Central memory CD4-positive, alpha-beta T cell (primary cell): ENCODE measurements at places on chromosomes 7 and 10.

- DNase-seq, result no peak
Observed at GRCh38 chr10:78688901-78689583, 379.7 kb upstream of the ZMIZ1 start.

DNA sequence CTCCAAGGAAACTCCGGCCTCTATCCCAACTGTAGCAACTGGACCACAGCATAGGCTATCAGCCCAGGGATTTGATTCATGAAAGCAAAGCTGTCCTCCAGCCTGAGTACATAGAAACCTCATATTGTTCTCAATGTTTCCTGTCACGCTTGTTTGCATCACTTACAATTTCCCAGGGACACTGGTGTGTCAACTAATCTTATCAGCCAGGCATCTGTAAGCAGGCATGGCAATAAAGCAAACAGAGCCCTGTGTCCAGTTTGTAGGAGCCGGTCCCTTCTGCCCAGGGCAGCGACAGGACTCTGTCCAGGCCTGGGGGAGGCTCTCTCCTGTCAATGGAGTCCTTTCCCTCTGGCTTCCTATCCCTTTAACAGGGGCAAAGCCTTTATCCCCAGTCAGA is 23.0 kb upstream of the CDHR3 start:
- no peak for DNase-seq

GRCh38 chr7:12194426-12194825 is 16.7 kb upstream of the TMEM106B start:
- no peak for DNase-seq

GRCh38 chr7:2251841-2252771 is 10.1 kb downstream of the NUDT1 start:
- no peak for DNase-seq

- DNase-seq, result no peak
Observed at GRCh38 chr7:110531186-110531585, 559.7 kb upstream of the LRRN3 start.

DNA sequence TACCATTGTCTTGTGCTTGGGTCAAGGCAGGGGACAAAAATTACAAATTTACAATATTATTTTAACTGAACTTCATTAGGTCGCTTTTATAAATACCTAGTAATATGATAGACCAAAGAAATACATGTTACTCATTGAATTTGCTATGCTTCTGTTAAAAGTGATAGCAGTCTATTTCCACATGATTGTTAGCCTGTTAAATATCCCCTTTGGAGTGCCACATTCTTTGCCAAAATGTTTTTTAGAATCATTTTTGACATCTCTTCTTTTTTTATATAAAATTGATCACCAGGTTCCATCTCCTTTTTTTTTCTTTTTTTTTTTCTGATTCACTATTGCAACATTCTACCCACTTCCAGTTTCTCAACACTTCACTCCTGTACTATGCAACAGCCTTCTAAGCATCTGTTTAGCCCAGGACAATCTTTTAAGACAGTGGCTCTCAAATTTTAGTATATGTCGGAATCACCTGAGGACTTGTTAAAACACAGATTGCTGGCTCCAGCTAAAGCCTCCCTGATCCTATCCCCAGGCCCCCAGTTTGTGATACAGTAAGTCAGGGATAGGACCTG is 16.4 kb upstream of the NDUFA5 start:
- DNase-seq, result no peak

DNA sequence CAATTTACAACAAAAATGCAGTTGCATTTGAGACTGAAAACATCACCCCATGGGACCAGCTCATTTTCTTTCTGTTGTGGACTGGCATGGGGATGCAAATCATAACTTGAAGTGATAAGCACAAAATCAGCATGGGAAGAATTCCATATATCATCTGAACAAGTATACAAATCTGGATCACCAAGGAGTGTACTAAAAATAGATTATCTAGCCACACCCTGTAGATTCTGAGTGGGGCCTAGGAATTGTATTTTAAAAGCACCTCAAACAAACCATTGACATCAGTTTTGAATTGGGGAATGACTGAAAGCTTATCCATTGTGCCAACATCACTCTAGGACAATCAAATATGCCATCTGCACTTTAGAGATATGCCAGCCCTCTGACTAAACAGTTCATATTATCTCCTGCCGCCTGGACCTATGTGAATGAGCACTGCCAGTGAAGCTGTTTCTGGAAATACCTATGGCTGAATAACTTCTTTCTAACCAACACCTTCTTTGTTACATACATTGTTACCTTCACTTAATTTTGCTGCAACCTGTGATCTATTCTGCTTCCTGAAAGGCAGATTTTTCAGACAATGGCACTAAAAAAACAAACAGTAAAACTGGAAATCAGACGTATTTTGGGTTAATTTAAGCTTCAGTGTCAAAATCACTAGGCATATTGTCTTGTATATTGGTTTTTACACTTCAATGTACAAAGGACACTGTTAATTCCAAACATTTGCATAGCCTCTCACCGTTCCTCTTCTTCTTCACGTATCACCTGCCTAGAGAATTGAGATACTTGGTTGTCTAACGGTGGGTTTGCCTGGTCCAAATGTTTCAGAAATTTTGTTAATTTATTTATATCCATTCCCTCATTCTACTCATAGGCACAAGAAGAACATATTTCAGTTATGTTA is 42.4 kb upstream of the HGF start:
- no peak for DNase-seq

DNA sequence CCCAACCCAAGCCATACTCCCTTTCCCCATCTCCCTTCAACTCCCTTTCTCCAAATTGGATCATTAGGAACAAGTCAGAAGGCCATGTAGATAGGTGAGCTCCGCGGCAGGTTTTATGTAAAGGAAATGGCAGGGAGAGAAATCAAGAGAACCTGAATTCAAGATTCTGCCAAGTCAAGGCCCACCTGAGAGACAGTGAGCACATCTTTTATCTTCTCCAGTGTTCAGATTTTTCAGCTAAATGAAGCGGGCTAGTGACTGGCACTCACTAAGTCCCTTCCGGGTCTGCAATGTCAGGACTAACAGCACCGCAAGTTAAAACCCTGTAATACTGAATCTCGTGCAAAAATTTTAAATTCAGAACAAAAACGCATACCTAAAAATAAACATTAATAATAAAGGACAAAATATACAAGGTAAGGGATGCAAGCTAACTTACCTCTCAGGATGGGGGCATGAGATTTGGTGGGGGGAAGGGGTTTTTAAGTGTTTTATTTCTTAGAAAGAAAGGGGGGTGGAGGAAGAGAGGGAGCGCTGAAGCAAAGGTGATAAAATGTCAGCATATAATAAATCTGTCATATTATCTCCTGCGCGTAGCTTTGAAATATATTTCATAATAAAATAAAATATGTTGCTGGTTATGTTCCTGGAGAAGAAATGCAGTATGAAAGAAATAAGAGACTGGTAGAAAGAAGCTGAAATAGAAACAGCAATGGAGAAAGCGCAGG is 17.6 kb downstream of the TCAF1 start:
- no peak for DNase-seq

GRCh38 chr10:15378569-15378968 is 7.5 kb upstream of the FAM171A1 start:
- no peak for DNase-seq

- no peak for DNase-seq
Observed at GRCh38 chr10:6054884-6055283, 7.3 kb downstream of the IL2RA start.

DNA sequence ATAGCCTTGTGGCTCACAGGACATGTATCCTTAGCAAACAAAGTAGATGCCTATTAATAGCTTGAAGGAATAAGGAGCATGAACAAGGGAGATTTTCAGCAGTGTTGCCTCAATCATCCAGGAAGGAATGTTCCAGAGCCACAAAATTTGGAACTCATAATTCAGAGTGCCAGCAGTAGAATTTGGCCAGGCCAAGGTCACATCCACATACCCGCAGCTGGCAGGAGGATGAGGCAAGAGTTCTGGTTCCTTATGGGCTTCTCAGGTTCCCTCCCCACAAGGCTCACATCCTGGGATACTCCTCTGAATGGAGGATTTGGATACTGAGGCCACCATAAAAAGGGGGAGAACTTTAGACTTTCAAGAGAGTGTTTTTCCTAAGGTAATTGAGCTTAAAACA is 45.8 kb downstream of the SUFU start:
- DNase-seq, result no peak

GRCh38 chr7:2631946-2632732 is at the start of gene TTYH3:
Gene TTYH3 (plus strand): TSS chr7:2631986. CDS start chr7:2632156, 170 bp downstream.
- no peak for DNase-seq

DNA sequence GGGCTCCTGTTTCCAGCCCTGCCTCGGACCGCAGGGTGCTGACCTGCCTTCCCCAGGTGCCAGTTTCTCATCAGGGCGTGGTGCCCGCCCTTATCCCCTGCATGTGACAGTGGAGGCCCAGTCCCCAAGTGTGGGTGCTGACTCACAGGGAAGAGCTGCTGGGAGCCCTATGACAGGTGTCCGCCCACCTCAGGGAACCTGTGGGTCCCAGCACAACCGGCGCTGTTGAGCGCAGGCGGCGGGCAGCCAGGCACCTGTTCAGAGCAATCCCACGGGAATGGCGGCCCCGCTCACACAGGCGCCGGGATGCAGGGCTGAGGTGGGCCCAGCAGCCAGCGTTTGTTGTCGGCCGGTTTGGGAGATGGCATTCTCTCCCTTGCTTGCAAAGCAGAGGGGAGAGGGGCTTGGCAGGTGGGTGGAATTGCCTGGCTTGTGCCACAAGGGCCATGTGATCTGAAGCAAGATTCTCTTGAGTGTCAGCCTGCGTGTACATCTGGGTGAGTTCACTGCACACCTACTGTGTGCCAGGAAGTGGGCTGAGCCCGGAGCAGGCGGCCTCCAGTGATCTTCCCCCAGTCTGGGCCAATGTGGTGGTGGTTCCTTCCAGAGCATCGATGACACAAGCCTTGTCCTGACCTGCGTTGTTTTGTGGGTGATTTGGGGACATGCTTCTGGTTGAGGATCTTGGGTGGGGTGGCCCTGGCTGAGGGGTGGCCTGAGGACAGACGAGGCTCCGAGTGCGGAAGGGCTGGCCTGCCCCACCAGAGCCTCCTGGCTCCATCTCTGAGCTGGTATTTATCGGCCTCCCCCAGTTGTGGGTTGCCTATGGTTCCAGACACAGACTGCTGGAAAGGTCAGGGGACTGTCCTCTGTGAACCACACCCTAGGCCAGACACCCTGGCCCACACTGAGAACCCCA is 2.4 kb downstream of the PWWP2B start:
- no peak for DNase-seq

- no peak for DNase-seq
Observed at GRCh38 chr7:25077096-25077495, 48.0 kb downstream of the CYCS start.

- DNase-seq, result no peak
Observed at GRCh38 chr10:14153570-14154055, 177.1 kb downstream of the FRMD4A start.

DNA sequence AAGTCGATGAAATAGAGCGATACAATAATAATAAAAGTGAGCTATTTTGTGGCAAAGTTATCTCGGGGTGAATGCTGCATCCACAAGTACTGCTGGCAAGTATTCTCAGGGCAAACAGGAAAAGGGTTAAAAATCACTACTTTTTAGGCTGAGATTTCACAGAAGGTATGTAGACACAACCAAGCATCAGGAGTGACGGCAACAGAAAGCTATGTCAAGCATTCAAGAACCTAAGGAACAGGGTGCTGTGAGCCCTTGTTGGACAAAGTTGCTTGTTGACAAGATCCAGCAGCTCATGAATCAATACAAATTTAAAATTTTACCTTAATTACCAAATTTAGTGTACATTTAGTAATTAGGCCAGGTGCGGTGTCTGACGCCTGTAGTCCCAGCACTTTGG is 41.2 kb upstream of the C1QL3 start:
- DNase-seq, result no peak

DNA sequence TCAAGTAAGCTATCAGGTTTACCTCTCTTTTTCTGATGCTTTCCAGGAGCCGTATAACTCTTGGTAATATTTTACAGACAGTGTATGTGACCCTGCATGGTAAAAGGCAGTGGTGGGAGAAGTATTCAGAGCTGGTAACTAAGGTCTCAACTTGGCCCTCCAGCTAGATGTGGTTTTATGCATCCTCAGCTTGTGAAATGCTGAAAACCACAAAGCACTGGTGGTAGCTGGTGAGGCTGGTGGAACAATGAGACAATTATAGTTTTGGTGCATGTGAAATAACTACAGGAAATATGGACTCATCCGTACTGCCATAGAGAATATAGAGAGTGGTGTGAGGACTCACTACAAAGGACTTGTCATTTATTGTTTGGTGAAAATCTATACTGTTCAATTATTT is 383.0 kb upstream of the PCDH15 start:
- no peak for DNase-seq

DNA sequence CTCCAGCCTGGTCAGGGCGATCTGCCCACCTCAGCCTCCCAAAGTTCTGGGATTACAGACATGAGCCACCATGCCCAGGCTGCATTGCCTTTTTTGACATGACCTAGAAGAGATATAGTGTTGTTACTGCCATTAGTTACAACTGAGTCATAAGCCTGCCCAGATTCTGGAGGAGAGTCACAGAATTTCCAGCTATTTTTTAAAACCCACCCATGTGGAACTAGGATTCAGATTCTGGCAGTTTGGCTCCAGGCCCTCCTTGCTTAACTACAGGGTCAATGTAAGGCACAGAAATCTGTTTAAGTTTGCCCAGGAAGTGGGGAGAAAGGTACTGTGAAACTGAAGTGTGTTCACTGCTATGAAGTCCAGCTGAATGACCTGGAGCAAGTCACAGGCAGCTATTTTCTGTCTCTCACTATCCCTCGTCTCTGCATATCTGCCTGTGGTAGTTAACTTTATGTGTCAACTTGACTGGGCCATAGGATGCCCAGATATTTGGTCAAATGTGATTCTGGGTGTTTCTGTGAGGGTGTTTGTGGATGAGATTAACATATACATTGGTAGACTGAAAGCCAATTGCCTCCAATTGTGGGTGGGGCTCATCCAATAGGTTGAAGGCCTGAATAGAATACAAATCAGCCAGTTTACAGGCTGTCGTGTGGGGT is 8.4 kb upstream of the MARVELD1 start:
- no peak for DNase-seq

GRCh38 chr10:115321360-115321759 is 228.2 kb downstream of the ATRNL1 start:
- DNase-seq, result no peak

GRCh38 chr7:150958597-150958996 is 19.5 kb downstream of the KCNH2 start:
- DNase-seq, result no peak
